CD8-positive, alpha-beta memory T cell (primary cell): ENCODE measurements at places on chromosomes 7 and 10.
A peak's percentile ranks its signal among the peaks of the same experiment; 100 is the strongest.

- peak; percentile 25 for DNase-seq
Observed at GRCh38 chr7:1691601-1692514, 21.8 kb downstream of the ELFN1 start.

DNA sequence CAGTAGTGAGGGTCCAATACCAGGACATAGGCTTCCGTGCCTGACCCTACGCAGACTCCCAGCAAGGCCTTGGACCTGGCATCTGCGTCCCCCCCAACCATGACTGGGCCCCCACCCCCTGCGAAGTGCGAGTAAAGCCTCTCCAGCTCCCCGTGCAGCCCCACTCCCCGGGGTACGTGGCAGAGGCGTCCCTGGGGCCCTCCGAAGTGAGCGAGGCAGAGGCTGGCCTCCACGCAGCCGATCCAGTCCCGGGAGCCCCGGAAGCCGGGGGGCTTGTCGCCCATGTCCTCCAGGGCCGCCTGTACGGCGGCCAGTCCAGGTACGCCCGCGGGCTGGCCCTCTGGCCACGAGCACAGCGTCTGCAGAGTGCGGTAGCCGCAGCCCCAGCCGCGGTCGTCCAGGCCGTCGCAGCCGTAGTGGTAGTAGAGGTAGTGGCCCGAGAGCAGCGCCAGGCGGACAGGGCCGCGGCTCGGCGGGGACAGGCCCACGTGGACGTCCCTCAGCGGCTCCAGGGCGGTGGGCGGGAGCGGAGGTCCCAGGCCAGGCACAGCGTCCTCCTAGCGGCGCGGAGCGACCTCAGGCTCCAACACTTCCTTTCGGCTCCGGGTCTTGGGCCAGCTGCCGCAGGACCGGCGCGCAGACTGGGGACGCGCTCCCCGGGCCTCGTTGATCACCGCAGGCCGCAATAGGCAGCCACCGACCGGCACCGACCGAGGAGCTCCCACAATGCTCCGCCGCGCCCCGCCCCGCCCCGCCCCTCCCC lies at the start of gene UFSP1:
Gene UFSP1, minus strand, starts transcription at position 728 of the 763 bp plus-strand sequence. Its CDS starts 444 bp downstream, at position 284.
- DNase-seq: peak; percentile 53

DNA sequence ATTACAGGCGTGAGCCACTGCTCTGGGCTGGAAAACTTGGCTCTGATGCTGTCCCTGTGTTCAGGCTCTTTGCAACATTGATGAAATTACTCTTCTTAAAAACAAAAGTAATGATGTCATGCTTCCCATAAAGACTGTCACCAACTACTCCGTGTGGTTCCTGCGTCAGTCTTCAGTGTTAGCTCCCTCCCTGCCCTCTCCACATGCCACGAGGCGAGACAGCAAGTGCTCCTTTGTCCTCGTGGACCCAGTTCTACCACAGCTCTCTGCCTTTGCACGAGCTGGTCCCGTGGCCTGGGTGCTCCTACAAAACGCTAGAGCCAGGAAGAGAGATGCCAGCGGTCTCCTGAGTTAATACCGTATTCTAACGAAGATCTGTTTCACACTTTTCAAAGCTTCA lies 194.5 kb downstream of the SDK1 start:
- DNase-seq: no peak

- DNase-seq: no peak
Observed at GRCh38 chr7:21305455-21306235, 122.2 kb upstream of the SP4 start.

- DNase-seq: no peak
Observed at GRCh38 chr7:29344334-29344978, 149.9 kb downstream of the CHN2 start.

GRCh38 chr10:43137717-43138020 lies 576 bp upstream of the CSGALNACT2 start:
- peak; percentile 54 for DNase-seq

DNA sequence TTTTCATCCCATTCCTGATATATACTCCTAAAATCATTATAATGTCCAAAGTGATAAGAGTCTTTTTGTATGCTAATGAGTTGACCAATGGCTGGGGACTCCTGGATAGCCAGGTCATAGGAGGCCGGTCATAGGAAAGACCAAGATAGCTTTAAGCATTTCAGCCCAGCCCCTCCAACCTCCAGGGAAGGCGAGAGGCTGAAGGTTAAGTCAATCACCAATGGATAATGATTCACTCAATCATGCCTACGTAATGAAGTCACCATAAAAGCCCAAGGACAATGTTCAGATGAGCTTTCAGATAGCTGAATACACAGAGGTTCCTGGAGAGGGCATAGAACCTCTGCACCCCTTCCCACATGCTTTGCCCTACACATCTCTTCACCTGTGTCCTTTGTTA lies 75.7 kb downstream of the VWDE start:
- no peak for DNase-seq

DNA sequence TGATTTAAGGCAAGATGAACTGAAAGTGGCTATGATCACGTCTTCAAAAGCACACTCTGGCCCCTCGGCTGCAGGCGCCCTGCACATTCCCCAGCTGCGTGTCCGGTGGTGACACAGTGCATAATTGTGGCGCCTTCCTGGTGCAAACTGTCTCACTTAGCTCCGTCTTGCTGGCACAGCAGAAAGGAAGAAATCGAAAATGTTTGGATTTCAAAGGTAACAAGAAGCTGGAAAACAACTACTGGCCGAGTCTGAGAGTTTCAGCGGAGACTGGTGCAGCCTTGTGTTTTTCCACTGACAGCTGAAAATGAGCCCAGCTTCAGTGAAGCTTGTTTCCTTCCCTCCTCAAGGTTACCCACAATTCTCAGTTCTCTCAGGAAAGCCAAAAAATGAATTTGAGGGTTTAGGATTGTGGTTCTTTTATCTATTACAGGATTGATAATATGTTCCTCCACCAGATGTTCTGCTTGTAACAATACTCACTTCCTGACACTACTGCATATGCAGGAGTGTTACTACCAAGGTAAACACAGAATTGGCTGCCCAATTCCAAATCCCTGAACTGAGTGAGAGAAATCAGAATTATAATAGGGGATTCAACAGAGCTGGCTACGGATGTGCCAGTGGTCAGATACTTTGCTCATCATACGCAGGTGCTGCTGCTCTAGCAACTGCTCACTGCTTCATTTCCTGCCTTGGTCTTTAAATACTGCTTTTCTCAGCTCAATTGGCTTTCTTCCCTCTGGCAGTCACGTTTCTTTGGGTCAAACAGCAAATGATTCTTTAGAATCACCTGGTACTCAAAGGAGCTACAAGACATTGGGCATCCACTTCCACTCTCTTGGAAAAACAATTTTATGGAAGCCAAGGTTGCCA lies 63.7 kb downstream of the TRUB1 start:
- DNase-seq: no peak

DNA sequence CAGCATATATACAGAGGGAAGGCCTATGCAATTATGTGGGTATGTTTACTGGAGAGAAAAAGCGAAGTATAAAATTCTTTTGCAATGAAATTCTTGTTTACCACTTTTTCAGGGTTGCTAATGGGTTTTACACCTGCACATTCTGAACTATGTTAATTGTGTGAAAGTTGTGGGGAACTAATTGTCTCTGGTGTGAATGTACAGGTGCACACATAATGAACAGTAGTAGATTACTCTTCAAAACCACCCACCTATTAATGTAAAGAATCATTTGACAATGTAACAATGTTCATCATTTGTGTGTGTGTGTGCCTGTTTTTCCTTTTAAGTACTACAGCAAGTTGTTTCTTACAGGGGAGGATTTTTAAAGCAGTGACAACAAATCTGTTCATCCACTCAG lies 80.0 kb upstream of the FEZF1 start:
- DNase-seq: no peak

GRCh38 chr10:19724287-19724686 lies 91.9 kb upstream of the PLXDC2 start:
- no peak for DNase-seq

- peak; percentile 75 for DNase-seq
Observed at GRCh38 chr7:149284343-149284742, 22.3 kb downstream of the ZNF783 start.

GRCh38 chr10:122279725-122280141 lies 8.6 kb downstream of the BTBD16 start:
- no peak for DNase-seq

GRCh38 chr7:32143301-32143700 lies 73.1 kb upstream of the PDE1C start:
- no peak for DNase-seq

GRCh38 chr10:46019177-46019528 lies 11.3 kb downstream of the NCOA4 start:
- DNase-seq: no peak

GRCh38 chr7:67625257-67625737 lies 628.7 kb downstream of the TYW1 start:
- no peak for DNase-seq

GRCh38 chr10:126160571-126160970 lies 227.7 kb downstream of the ADAM12 start:
- DNase-seq: no peak

DNA sequence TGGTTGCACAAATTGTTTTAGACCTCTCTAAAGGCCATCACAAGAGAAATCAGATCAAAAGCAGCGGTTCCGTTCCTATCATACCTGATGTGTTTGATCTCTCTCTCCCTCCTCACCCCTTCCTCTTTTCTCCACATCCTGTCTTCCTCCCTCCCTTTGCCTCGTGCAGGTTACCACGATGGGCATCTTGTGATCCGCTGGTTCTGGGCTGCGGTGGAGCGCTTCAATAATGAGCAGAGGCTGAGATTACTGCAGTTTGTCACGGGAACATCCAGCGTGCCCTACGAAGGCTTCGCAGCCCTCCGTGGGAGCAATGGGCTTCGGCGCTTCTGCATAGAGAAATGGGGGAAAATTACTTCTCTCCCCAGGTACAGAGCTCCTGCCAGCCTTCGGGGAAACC lies 28.5 kb upstream of the STK17A start:
- DNase-seq: no peak

DNA sequence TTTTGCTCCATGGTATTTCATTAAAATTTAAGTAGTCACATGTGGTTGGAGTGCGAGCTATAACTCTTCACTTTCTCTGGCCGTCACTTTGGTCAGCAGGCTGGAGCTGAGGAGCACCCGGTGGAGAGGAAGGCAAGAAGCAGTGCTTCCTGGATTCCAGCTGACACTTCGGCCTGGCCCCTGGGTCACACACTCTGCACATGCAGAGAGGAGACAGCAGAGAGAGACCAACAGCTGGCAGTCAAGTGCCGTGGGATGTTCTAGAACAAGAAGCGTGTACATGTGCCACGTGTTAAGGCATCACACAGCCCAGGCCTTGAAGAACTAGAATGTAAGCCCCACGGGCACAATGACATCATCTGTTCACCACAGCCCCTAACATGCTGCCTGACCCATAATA lies 30.1 kb downstream of the PSAP start:
- DNase-seq: no peak

GRCh38 chr10:78663721-78664120 lies 405.0 kb upstream of the ZMIZ1 start:
- no peak for DNase-seq

- DNase-seq: no peak
Observed at GRCh38 chr7:24729365-24730017, 27.8 kb downstream of the GSDME start.

- no peak for DNase-seq
Observed at GRCh38 chr7:116227678-116228239, 17.4 kb downstream of the TES start.

DNA sequence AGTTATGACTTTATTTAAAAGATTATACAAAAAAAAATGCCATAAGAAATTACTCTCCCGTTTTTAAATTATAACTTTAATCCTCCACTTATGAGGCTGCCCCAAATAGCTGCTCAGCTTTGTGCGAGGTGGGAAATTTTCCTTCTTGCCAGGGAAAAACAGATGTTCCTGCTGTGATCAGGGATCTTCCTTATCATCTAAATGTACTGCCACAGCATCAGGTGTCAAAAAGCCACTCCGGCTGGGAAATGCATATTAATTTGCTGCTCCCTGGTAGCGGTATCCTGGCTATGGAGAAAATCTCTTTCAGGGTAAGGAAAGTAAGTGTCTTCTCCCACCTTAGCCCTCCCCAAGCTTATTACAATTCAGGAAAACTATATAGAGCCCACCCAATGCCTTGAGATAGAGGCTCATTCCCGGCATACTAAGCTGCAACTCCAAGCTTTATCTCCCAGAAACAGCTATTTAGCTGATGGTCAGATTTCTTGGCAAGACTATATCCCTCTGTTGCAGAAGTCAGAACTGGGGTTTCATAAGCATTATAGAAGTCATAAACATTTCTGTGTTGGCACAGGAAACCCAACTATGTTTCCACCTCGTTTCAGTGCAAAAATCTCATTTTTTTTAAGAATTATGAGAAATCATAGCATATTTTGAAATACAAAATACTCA lies 360.4 kb downstream of the PARD3 start:
- no peak for DNase-seq

DNA sequence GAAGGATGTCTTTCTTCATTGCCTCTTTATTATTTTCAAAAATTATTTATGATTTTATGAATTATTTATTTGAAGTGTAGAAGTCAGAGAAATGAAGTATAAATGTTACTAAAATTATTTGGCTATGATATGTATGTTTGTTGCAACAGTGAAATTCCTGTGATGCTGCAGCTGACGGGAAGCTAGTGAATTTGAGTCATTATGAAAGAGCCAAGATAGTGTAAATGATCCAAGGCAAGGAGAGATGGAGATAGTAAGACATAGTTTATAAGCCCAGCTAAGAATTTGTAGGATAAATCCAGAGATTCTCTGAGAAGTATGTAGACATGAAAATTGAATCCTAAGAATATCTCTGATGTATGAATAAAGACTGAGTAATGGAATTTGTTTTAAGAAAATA lies 30.8 kb downstream of the CASD1 start:
- no peak for DNase-seq

- DNase-seq: no peak
Observed at GRCh38 chr7:98162758-98163157, 48.5 kb upstream of the BHLHA15 start.

DNA sequence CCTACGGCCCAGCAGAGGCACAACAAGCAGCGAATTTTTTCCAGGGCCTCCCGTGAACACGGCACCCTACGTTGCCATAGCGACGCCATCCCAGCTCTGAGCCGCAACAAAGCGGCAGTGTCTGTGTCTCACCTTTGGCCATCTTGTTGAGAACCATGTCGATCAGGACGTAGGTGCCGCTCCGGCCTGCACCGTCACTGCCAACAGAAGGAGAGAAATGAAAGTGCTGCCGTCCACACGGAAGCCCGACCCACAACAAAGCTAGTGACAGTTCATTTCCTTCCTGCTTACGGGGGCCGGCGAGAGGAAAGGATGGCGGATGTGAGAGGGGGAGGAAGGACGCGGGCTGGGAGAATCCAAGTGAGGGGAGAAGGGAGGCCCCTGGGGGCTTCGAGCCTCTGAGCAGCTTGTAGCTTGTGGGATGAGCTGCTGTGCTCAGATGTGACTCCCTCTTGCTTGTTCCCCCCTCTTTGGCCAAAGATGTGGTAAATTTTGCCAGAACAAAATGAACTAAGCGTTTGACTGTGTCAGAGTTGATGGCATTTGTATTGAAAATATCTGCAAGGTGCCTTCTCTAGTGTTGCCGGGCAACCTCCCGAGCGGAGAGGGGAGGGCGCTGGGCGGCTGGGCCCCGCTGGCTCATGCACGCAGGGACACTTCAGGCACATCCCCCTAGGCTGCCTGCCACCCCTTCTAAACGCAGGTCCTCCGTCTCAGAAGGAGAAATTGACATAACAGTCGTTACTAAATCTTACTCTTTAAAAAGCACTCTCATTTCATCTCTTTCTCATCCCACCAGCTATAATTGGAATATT lies 232.2 kb downstream of the DNAJB6 start:
- DNase-seq: peak; percentile 81
